ENCODE measurements at places on chromosomes 16 and 17.
A peak's percentile ranks its signal among the peaks of the same experiment; 100 is the strongest.

DNA sequence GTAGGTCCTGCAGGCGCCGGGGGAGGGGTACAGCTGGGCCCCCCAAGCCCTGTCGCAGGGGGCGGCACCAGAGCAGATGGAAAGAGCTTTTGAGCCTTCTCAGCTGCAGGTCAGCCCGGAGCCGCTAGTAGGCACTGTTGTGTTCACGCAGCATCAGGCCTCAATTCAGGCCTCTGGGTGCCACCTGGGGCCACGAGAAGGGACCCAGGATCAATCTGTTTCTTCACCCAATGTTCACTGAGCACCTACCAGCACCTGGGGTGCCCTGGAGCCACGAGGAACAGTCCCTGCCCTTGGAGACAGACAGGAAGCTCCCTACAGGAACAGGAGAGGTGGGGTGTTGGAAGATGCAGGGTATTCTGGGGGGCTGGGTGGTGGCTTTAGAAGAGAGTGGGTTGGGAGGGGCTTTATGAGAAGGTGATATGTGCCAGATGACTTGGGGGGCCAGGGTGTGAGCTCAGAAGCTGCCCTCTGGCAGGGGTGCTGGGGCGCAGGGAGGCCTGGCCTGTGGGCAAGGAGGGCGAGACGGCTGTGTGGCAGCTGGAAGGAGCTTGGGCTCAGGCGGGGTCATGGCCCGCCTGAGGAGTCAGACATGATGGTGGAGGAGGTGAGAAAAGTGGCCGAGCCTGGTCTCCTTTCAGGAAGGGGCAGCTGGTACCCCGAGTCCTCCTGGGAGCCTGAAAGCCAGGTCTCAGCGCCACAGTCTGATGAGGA is 121.9 kb upstream of the GSE1 start:
- no peak for DNase-seq

- no peak for DNase-seq
These were observed 20.0 kb downstream of the MED13 start for GRCh38 chr17:62045109-62045508.

- DNase-seq: no peak
These were observed 56.7 kb upstream of the MED9 start for GRCh38 chr17:17420082-17420481.

DNA sequence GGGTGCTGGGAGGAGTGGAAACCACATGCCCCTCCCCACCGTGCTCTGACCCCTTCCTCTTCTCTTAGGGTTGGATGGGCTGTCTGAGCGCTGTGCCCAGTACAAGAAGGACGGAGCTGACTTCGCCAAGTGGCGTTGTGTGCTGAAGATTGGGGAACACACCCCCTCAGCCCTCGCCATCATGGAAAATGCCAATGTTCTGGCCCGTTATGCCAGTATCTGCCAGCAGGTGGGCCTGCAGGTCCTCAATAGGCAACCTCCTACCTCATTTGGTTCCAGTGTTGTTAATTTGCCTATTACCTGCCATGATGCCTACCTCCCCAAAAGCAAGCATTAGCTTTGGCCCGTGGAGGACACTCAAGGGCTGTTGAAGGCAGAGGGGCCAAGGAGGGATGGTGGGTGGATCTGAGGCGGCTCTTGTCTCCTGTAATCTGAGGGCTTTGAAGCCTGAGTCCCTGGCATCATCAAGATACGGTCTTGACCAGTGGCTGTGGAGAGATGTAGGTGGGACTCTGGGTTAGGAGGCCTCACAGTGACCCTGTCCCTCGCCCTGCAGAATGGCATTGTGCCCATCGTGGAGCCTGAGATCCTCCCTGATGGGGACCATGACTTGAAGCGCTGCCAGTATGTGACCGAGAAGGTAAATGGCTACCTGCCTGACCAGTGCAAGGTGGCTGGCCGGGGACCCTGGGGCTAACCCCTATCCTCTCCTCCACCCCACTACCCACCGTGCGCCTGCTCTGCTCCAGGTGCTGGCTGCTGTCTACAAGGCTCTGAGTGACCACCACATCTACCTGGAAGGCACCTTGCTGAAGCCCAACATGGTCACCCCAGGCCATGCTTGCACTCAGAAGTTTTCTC is 3.4 kb downstream of the ALDOA start:
- DNase-seq: no peak

DNA sequence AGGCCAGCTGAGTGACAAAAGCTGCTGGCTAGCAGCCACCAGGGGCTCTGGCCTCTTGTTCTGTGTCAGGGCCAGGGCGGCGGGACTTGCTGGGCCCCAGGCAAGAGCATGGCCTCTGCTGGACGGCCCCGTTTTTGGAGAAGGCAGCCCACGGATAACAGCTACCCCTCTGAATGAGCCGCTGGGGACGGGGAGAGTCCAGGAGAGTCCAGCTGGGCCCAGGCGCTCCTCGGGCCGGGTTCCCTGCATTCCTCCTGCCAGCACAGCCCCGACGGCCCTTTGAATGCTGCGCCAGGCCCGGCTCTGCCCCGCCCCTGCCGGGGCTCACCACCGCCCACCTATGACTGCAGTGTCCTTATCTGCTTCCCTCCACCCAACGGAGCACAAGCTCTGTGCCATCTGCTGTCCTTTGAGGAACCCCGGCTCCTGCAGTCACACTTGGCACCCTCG is 33.4 kb downstream of the SLC7A5 start:
- no peak for DNase-seq

GRCh38 chr17:16584273-16584995 is 15.4 kb upstream of the ZNF287 start:
- peak; percentile 91 for DNase-seq

DNA sequence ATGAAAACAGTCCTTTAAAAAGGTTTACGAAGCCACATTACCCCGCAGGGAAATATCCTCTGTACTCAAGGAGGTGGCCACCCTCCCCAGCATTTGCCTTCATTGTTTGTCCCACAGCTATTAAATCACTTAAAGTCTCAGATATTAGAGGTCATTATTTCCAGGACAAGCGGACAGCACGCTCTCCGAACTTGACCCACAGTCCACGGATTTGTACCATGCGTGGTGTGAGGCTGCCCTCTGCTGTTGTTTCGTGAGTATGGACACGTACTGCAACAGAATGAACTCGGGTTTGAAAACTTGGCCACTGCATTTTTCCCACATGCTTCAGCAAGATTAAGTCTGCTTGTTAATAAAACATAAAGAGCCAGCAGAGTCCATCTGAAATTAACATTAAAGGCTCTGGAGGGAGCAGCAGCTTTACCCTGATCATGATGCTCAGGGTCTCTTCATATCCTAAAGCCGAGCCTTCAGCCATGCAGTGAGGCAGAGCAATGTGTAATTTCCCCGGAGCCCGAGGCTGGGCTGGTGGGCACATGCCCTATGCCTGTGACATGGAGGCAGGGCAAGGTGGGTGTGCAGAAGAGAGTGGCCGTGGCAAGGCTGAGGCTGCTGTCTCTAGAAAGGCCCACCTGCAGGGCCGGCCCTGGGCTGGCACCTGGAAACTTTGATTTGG is 19.7 kb downstream of the MEAK7 start:
- DNase-seq: peak; percentile 31

DNA sequence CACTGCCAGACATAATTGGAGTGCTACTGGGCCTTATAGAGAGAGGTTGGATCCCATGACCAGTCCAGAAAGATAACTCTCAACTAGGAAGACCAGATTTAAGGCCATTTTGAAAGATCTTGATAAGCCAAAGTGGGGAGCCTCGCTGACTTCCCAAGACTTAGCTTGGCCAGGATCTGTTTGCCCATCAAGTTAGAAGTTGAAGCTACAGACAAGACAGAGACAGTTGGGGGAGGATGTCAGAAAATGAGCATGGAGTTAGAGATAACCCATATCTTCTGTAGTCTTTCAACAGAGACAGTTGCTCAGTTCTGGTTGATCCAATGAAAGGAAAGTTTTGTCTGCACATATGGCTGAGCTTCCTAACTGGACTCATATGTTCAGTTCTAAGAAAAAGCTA is 267.4 kb downstream of the HS3ST3A1 start:
- no peak for DNase-seq

GRCh38 chr17:82429824-82430223 is 11.4 kb upstream of the OGFOD3 start:
- no peak for DNase-seq

- no peak for DNase-seq
These were observed 46.0 kb downstream of the CDH11 start for GRCh38 chr16:65075877-65076276.
